Left renal cortex interstitium (tissue), 4 donors: ENCODE measurements at places on chromosomes 7 and 10.

- no peak for DNase-seq
These were observed 37.4 kb downstream of the VKORC1L1 start for GRCh38 chr7:65910237-65910636.

DNA sequence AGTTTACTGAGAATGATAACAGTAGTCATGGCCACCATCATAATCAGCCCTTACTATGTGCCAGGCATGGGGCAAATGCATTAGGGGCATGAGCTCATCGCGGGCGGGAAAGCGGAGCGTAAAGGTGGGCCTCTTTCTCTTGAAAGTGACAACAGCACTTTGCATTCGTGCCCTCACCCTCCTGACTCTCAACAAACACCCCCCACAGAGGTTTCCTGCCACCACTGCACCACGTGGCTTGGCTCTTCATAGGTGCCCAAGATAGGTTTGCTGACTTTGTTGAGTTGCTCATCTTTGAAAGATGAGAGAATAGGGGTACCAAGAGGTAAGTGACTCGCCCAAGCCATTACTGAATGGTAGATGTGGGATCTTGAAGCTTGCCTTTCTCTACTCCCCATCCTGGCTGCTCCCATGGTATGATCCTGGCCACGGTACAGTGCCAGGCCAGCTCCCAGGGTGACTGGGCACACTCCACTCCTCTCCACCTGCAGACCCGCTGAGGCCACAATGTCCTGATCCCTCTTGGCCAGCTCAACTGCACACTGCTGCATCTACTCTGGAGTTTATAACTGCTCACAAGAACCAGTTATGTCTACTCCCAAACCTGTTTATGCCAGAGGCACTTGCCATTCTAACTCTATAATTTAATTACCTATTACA, 26.0 kb downstream of the SLIT1 start:
- DNase-seq: no peak

DNA sequence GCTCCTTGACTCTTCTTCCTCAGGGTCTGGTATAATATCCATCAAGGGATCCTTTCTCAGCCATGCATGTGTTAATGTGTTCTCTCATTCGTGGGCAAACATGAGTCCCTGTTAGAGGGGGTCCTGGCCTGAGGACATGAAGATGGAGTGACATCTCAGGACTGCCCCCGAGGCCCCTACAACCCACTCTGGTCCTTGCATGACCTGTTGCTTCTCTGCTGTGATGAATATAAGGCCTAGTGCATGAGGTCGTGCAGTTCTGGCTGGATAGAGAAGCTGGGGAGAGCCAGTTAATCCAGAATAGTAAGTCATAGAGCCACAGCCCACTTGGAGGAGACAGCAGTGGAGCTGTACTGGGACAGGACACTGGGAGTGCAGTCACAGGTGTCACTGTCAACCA, 4.6 kb upstream of the VWC2 start:
- DNase-seq: no peak

- DNase-seq: peak; percentile 63
These were observed 88.7 kb upstream of the NRP1 start for GRCh38 chr10:33423154-33423529.
